ENCODE measurements at places on chromosomes 6 and 20.

GRCh38 chr6:112831022-112831421, 483.9 kb downstream of the RFPL4B start:
- DNase-seq, result no peak

- no peak for DNase-seq
Observed at GRCh38 chr20:16953858-16954257, 205.7 kb downstream of the OTOR start.

- DNase-seq, result no peak
Observed at GRCh38 chr6:142854589-142855488, 90.1 kb downstream of the HIVEP2 start.

DNA sequence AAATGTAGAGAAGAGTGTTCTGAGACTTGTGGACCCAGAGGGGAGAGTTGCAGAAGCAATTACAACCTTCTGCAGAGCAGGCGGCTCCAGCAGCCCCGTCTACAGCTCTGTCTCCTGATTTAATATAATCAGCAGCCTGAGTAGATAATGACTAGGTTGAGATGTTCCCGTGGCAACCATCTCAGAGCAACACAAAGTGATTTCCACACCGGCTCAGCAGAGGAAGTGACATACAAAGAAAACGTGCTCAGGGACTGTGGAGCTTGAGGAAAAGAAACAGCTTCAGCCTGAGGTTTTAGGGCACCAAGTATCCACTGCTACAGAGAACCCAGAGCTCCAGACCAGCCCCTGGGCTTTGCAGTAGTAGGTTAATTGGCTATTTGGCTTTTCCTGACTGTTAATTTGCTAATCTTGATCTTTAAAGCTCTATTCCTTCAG, 136.4 kb downstream of the MTFR2 start:
- no peak for DNase-seq

DNA sequence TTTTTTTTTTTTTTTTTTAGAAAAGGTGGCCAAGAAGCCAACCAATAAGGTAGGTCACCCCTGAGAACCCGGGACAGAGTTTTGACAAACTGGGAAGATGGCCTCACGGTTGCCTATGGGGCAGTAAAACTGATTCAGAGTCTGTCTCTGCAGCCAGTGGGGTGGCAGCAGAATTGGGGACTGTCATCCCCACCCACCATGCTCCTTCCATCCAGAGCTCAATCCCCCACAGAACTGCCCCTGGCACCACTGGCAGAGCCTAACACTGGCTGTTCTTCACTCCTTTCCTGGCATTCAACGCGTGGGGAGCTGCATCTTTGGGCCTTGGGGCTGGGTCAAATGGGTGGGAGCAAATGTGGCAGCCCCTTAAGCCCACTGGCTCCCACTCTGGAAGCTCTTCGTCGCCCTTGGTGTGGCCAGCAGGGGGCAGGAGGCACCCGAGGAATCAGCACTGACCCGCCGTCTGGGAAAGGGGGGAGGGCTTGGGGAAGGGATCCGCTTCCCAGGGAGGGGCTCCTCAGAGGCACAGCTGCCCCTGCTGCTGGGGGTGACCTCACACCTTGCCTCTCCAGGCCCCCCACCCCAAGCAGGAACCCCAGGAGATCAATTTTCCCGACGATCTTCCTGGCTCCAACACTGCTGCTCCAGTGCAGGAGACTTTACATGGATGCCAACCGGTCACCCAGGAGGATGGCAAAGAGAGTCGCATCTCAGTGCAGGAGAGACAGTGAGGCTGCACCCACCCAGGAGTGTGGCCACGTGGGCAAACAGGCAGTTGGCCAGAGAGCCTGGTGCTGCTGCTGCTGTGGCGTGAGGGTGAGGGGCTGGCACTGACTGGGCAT, 10.4 kb downstream of the CD40 start:
- DNase-seq, result no peak

GRCh38 chr6:157766901-157767774, 55.9 kb upstream of the SNX9 start:
- DNase-seq, result no peak

GRCh38 chr6:107732461-107732860, 91.7 kb downstream of the SCML4 start:
- no peak for DNase-seq

DNA sequence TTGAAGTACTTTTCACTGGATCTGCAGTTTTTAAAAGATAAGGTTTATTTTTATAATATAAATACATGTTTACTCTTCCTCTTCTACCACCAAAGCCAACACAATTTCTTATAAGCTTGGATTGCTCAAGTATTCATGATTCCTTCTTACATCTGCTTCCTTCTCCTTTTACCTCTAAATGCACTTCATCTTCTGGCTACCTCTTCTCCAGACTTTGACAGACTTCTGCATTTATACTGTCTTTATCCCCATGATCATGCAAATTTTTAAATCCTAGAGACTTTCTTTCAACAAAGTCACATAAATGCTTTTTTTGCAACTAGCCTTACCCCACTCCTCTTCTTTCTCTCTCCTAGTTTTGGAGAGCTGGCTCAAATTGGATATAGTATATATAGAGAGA, 142.9 kb downstream of the TFAP2B start:
- no peak for DNase-seq

DNA sequence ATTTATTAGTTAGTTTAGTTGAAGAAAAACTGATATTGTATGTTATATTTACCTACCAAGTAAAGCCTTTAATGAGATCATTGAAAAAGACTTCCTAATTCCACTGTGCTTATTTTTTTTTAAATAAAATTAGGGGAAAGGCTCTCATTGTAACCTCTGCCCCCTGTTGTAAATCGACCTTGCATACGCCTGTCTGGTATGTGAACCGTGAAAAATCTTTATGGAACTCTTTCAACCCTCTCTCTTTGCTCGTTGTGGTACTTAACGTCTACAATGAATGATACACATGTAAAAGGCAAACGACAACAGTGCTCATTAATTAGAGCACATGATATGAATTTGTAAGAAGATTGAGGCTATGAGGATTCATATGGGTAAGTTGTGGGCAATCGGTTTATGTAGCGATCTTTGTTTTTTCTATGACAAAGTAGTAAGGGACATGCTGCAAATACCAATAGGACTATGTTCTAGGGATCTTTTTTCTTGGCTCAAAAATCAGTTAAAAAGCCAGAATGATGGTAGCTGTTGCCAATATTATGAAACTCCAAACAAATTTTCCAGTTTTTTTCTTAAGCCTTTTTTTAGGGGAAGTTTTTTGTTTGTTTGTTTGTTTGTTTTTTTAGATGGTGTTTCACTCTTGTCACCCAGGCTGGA, 119.0 kb upstream of the MCHR2 start:
- no peak for DNase-seq

GRCh38 chr6:17999425-17999824, 12.0 kb upstream of the KIF13A start:
- no peak for DNase-seq

- DNase-seq, result no peak
Observed at GRCh38 chr6:157860505-157860991, 37.5 kb downstream of the SNX9 start.

DNA sequence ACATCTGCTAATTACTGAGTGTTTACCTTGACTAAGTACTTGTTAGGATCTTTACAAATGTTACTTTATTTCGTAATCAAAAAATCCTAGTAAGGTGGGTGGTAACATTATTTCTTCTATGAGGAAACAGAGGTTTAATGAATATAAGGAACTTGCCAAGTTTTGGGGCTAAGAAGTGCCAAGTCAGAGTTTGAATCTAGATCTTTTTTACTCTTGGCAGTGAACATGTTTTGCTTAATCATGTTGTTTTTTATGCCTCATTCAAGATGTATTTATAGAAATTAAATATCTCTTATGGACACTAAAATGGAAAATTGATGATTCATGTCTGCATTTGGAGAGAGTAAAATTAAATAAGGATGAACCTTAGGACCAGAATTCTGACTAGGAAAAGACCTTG, 393.7 kb downstream of the UTRN start:
- no peak for DNase-seq

DNA sequence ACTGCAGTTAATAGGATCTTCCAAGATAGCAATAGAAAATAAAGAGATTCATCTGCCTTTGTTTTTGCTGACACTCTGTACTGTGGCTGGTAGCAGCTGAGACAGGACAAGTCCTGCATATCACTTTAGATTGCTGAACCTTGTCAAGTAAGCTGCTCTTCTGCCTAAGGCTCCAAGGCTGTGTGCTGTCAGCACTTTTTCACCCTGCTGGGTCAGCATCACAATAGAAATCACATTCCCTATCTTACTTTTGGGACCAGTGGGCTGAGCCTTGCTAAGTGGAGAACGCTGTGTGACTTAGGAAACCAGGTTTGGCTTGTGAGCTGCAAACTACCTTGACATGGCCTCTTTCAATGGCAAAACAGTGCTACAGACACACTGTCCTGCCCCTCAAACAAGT, 263.9 kb downstream of the FRK start:
- DNase-seq, result no peak

- no peak for DNase-seq
Observed at GRCh38 chr6:125558241-125558843, 191.1 kb upstream of the HEY2 start.

- no peak for DNase-seq
Observed at GRCh38 chr6:43985329-43985728, 141.9 kb downstream of the MRPL14 start.

DNA sequence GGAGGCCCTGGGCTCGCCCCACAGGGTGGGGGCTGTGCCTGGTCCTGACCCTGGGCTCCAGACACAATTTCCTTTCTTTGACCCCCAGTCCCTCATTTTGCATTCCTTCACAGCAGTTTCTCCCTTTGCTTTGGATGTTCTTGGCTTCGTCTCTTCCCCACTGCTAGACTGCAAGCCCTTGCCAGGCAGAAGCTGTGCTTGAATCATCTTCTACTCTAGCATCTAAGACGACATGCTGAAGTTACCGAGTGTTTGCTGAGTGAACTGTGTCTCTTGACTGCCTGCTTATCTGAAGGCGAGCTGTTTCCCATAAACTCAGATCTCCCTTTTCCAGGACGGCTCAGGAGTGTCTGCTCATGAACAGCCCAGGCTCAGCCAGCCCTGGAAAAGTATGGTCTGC, 14.3 kb upstream of the SYNDIG1 start:
- no peak for DNase-seq

DNA sequence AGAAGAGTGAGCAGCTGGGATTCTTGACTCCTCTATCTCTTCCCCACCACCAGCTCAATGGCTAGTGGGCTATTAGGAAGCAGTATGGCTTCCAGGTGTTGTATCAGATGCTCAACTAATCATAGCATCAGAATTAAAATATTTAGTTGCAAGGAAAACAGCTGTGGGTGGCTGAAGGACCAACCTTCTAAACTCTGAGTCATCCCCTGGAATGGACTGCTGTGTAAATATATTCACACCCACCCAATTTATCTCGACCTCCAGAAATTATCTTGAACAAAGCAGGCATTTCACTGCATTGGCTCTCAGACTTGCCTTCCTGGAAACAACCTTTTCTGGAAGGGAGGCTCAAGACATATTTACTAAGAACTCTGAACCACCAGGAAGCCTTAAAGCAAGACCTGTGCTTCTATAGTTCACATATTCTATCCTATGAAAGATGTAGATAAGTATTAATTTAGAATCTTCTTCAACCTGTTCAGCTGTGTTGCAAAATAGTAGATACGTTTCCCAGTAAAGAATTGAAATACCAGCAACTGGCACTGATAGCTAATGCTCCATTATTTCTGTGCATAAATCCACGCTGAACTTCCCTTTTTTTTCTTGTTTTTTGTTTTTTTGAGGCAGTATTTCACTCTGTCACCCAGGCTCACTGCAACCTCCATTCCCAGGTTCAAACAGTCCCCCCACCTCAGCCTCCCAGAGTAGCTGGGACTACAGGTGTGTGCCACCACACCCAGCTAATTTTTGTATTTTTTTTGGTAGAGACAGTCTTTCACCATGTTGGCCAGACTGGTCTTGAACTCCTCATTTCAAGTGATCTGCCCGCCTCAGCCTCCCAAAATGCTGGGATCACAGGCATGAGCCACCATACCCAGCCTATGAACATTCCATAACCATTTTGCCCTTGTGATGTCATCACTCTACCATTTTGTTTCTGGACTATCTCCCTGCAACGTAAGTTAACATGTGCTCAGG, 56.9 kb upstream of the CD2AP start:
- DNase-seq, result no peak

- DNase-seq, result no peak
Observed at GRCh38 chr6:40325041-40325440, 262.1 kb downstream of the LRFN2 start.

- no peak for DNase-seq
Observed at GRCh38 chr6:149884215-149884614, 13.7 kb downstream of the RAET1E start.

- no peak for DNase-seq
Observed at GRCh38 chr20:53699906-53700305, 106.3 kb upstream of the ZNF217 start.

DNA sequence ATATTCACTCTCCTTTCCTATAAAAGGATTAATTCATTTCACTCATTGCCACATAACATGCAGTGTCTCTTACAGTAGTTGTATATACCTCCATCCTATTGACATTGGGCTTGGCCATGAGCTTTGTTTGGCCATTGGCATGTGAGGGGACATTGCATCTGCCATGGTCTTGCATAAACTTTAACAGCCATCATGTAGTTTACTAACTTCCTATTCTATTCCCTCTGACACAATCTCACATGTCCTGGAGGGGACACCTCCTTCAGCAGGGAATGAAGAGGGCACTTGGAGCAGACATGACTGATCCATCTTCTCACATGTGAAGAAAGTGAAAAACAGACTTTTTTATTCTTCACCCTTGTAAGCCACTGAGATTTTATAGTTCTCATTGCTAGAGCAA, 115.5 kb upstream of the MARCKS start:
- no peak for DNase-seq

DNA sequence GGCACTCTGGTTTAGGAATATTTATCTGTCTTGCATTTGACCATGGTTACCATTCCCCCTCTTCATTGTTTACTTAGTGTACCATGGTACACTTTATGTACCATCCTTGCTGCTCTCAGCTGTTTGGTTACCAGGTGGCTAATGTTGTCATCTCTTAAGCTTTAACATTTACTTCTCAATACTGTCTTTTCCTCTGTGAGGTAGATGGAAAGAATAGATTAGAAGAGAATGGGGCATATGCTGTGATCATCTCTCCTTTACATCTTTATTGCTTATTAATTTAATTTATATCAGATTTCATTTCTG, 109.2 kb downstream of the NCOA3 start:
- no peak for DNase-seq

- DNase-seq, result no peak
Observed at GRCh38 chr6:169893624-169894023, 142.2 kb downstream of the ERMARD start.

All from stimulated activated CD4-positive, alpha-beta T cell treated with anti-CD3 and anti-CD28 coated beads, TNF-alpha, amount 100 ng/mL, for 1 hour (primary cell).